Thyroid gland (tissue), 4 donors: ENCODE measurements at places on chromosomes 4 and X. TPM values are rescaled to one million over a fixed set of nuclear protein-coding genes. Genes with fewer than 3 reads are reported as not detected.

- DNase-seq = peak; percentile 11
- H3K27me3 ChIP-seq = no peaks in the 10 kb centered on the region
- peaks cover 15% of the 10 kb centered on the region for H3K4me1 ChIP-seq
- no peak overlapping the region for H3K27ac ChIP-seq
Observed at GRCh38 chr4:86334020-86334750, 25.7 kb downstream of the MAPK10 start.

The SLIT2 gene
- 18.0 TPM for total RNA-seq

DNA sequence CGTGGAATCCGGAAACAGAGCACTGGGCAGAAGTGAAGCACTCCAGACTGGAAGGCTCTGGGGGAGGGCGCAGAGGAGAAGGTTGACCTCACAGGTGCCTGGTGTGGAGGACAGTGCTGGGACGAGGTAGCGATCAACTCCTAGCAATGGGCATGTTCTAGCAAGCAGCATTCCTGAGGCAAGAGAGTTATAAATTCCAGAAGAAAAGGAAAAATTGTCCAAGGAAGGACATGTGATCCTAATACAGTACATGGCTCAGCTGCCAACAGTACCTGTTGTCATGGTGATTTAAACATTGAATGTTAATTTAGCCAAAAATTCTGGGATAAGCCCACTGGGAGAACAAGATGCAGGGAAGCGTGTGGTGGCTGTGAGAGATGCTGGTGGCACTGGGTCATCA lies 8.2 kb downstream of the ARHGAP4 start:
- no peaks in the 10 kb centered on the region for H3K27me3 ChIP-seq
- H3K4me1 ChIP-seq = no peaks in the 10 kb centered on the region
- DNase-seq = no peak
- no peak overlapping the region for H3K27ac ChIP-seq

DNA sequence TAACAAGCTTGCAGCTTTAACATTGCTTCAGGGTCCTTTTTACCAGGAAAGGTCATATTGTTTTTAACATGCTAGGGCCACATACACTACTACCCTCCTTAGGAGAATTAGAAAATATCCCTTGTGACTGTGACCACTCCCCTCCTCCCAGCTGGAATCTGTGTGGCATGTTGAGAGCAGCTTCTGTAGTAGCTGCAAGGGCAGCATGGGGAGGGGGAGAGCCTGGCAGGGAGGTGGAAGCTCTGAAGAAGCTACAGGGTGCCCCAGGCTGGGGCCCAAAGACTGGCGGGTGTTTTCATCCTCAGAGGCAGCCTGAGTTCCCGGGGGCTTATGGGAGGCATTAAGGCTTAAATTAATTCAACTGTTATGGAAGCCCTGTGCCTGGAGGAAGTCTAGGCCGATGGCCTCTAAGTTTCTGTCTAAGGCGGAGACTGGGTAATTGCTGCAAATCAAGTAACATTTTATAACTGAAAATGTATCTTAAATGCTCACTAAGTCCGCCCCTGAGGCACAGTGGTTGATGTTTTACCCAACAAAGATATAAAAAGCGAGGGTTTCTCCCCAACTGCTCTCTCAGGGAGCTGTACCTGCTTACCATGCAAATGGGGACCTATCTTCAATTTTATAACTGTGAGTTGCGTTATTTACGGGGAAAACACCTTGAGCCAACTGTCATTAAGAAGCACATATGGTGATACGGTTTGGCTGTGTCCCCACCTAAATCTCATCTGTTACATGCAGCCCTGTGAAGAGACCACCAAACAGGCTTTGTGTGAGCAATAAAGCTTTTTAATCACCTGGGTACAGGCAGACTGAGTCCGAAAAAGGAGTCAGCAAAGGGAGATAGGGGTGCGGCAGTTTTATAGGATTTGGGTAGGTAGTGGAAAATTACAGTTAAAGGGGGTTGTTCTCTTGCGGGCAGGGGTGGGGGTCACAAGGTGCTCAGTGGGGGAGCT lies 37.4 kb upstream of the STS start:
- H3K36me3 ChIP-seq = no peaks in the 10 kb centered on the region
- peak; percentile 6 for DNase-seq
- no peak overlapping the region for H3K27ac ChIP-seq

The CNKSR2 gene
- total RNA-seq = 4.2 TPM

DNA sequence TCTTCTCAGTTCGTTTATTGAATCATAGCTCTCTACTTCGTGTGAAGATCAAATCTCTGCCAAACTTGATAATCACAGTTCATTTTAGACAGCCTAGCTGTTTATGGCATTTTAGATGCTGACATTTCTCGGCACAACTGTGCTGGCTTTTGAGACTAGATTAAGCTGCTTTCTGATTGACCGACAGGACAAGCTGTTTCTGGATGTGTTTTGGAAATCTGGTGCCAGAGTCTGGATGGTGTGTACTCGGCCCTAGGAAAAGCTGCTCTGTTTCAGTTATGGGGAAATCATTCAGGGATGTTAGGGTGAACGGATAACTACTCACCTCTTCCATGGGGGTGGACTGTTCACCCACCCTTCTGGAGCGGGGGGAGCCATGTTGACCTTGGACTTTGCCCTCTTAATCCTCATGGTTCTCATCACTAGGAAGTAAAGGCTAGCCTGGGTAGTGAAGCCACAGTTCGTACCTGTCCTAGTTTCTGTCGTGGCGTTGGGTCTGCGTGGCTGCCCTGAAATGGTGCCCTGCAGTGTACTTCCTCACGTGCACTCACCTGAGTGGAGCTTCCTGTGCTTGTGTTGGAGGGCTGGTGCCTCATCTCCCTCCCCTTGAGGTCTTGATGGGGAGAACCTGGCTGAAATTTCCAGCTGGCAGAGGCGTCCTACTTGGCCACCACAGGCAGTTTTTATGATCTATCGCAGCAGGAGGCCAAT lies 13.7 kb upstream of the WDR1 start:
- H3K27ac ChIP-seq = peak overlapping the region; percentile 58
- H3K4me3 ChIP-seq = no peak overlapping the region
- no peak for DNase-seq
- H3K4me1 ChIP-seq = peaks cover 42% of the 10 kb centered on the region
- H3K36me3 ChIP-seq = no peaks in the 10 kb centered on the region
- no peaks in the 10 kb centered on the region for H3K27me3 ChIP-seq

The TBC1D14 gene
- 47.0 TPM for total RNA-seq

- no peaks in the 10 kb centered on the region for H3K36me3 ChIP-seq
- no peaks in the 10 kb centered on the region for H3K27me3 ChIP-seq
- no peak overlapping the region for H3K4me3 ChIP-seq
- peaks cover 18% of the 10 kb centered on the region for H3K4me1 ChIP-seq
Observed at GRCh38 chr4:81648576-81649275, 177.0 kb upstream of the RASGEF1B start.

- H3K4me1 ChIP-seq = peaks cover 10% of the 10 kb centered on the region
- no peaks in the 10 kb centered on the region for H3K27me3 ChIP-seq
- no peak overlapping the region for H3K27ac ChIP-seq
- H3K4me3 ChIP-seq = no peak overlapping the region
Observed at GRCh38 chr4:112706840-112707207, 69.9 kb downstream of the LARP7 start.

DNA sequence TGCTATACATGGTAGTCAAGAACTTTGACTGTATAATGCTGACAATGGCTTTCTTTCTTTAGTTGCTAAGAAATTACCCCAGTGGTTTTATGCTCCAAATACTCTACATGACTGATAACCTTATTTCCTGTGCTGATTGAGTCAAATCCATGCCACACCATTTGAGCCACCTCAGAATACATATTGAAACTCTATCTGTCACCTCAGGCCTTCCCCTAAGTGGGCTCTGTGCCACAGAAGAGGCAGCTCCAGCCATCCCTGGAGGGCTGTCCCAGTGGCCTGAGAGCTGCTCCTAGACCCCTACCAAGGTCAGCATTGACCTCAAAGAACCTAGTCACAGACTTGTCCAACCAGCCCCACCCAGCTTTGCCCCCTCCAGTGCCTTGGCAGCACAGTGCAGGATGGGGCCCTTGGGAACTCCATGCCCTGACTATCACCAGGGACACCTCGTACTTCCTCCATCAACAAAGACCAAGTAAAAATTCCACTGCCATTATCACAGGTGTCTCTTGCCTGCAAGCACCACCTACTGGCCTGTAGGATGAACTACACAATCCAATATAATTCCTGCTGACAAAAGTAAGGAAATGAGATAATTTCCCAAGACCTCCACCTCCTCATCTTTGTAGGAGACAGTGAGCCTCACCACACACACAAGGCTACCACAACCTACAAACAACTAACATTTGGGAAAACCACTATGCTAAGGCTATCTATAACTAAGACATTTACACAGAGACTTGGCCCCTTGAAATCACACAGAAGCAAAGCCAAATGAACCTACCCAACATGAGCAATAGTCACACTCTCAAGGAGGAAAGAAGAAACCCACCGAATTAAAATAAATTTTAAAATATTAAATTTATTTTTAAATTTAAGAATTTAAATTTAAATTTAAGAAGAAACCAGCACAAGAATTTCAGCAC lies 239.9 kb downstream of the NKX6-1 start:
- H3K4me3 ChIP-seq = no peak overlapping the region
- H3K36me3 ChIP-seq = no peaks in the 10 kb centered on the region
- DNase-seq = peak; percentile 12
- H3K4me1 ChIP-seq = no peaks in the 10 kb centered on the region
- H3K27ac ChIP-seq = no peak overlapping the region

GRCh38 chr4:6855692-6856297 lies 53.8 kb upstream of the TBC1D14 start:
- H3K4me1 ChIP-seq = peaks cover 3% of the 10 kb centered on the region
- H3K36me3 ChIP-seq = peaks cover under 1% of the 10 kb centered on the region
- no peak for DNase-seq

The PABPC4L gene
- total RNA-seq = 5.1 TPM

- no peak overlapping the region for H3K4me3 ChIP-seq
- H3K36me3 ChIP-seq = no peaks in the 10 kb centered on the region
- no peak for DNase-seq
- H3K27me3 ChIP-seq = no peaks in the 10 kb centered on the region
Observed at GRCh38 chr4:57061395-57061794, 48.8 kb downstream of the IGFBP7 start.

- no peaks in the 10 kb centered on the region for H3K4me1 ChIP-seq
- no peaks in the 10 kb centered on the region for H3K36me3 ChIP-seq
Observed at GRCh38 chr4:121360495-121360894, 20.3 kb downstream of the QRFPR start.

DNA sequence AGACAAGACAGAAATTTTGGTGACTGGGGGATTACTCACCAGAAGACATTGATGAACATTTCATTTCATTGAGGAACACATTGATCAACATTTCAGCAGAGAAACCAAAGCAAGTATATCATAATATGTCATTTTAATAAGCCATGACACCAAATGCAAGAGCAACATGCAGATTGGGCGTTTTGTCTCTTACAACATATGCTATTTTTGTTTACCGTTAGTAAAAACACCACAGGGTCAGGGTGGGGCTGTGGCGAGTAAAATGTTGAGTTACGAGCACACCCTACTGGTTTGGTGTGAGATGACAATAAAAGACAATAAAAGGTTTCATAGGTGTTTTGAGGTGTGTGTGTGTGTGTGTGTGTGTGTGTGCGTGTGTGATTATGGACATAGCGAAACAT lies 294.5 kb downstream of the PDGFC start:
- no peaks in the 10 kb centered on the region for H3K36me3 ChIP-seq
- no peaks in the 10 kb centered on the region for H3K27me3 ChIP-seq
- H3K27ac ChIP-seq = no peak overlapping the region
- no peaks in the 10 kb centered on the region for H3K4me1 ChIP-seq
- H3K4me3 ChIP-seq = no peak overlapping the region

- H3K4me1 ChIP-seq = peaks cover 6% of the 10 kb centered on the region
- H3K4me3 ChIP-seq = no peak overlapping the region
- no peaks in the 10 kb centered on the region for H3K27me3 ChIP-seq
- DNase-seq = no peak
Observed at GRCh38 chrX:72141372-72142004, 9.8 kb upstream of the RTL5 start.

GRCh38 chr4:108742451-108743420 lies 20.1 kb downstream of the ETNPPL start:
- no peaks in the 10 kb centered on the region for H3K4me1 ChIP-seq
- no peak for DNase-seq
- H3K27ac ChIP-seq = no peak overlapping the region
- no peaks in the 10 kb centered on the region for H3K36me3 ChIP-seq
- no peaks in the 10 kb centered on the region for H3K27me3 ChIP-seq

The GLUD2 gene
- 1.1 TPM for total RNA-seq

GRCh38 chr4:104530426-104530825 lies 35.7 kb upstream of the CXXC4 start:
- no peaks in the 10 kb centered on the region for H3K36me3 ChIP-seq
- no peak for DNase-seq
- H3K4me3 ChIP-seq = no peak overlapping the region
- no peaks in the 10 kb centered on the region for H3K4me1 ChIP-seq
- no peak overlapping the region for H3K27ac ChIP-seq
- no peaks in the 10 kb centered on the region for H3K27me3 ChIP-seq

GRCh38 chrX:18210470-18210869 lies 10.2 kb downstream of the BEND2 start:
- no peaks in the 10 kb centered on the region for H3K36me3 ChIP-seq
- H3K4me1 ChIP-seq = no peaks in the 10 kb centered on the region
- no peak for DNase-seq
- no peaks in the 10 kb centered on the region for H3K27me3 ChIP-seq
- no peak overlapping the region for H3K4me3 ChIP-seq

DNA sequence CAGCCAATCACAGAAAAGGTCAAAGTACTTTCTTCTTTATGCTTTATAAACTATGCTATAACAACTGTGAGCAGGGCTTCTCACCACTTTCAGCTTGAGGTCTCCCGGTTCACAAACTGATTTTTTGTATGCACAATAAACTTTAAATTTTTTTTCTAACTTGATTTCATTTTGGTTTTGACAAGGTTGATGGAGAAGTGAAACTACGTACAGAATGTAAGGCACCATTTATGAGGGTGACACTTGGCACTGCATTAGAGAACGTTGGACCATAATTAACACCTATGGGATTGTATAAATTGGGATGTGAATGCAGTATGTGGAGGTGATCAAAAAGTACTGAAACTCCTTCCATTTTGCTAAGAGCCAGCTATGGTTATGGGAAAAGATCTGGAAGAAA lies 857.9 kb upstream of the HTR2C start:
- no peaks in the 10 kb centered on the region for H3K36me3 ChIP-seq
- H3K27me3 ChIP-seq = no peaks in the 10 kb centered on the region
- H3K4me3 ChIP-seq = no peak overlapping the region
- H3K4me1 ChIP-seq = no peaks in the 10 kb centered on the region

DNA sequence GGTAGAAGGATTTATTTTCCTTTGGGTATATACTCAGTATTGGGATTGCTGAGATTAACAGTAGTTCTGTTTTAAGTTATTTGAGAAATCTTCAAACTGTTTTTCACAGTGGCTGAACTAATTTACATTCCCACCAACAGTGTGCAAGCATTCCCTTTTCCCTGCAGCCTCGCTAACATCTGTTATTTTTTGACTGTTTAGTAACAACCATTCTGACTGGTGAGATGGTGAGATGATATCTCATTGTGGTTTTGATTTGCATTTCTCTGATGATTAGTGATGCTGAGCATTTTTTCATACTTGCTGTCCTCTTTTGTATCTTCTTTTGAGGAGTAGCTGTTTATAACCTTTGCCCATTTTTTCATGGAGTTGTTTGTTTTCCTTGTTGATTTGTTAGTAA lies 457.8 kb downstream of the TRAM1L1 start:
- no peak overlapping the region for H3K27ac ChIP-seq
- H3K36me3 ChIP-seq = no peaks in the 10 kb centered on the region
- H3K27me3 ChIP-seq = no peaks in the 10 kb centered on the region
- H3K4me3 ChIP-seq = no peak overlapping the region
- no peak for DNase-seq

- no peaks in the 10 kb centered on the region for H3K27me3 ChIP-seq
- H3K4me3 ChIP-seq = no peak overlapping the region
- no peaks in the 10 kb centered on the region for H3K4me1 ChIP-seq
- H3K36me3 ChIP-seq = no peaks in the 10 kb centered on the region
Observed at GRCh38 chr4:46329118-46329976, 60.6 kb downstream of the GABRA2 start.

The FGFR3 gene
- total RNA-seq = 0.78 TPM

GRCh38 chr4:182969651-182970279 lies 52.6 kb upstream of the DCTD start:
- no peaks in the 10 kb centered on the region for H3K4me1 ChIP-seq
- H3K36me3 ChIP-seq = no peaks in the 10 kb centered on the region
- no peak overlapping the region for H3K4me3 ChIP-seq
- no peaks in the 10 kb centered on the region for H3K27me3 ChIP-seq
